ENCODE measurements at places on chromosomes 4 and X.

DNA sequence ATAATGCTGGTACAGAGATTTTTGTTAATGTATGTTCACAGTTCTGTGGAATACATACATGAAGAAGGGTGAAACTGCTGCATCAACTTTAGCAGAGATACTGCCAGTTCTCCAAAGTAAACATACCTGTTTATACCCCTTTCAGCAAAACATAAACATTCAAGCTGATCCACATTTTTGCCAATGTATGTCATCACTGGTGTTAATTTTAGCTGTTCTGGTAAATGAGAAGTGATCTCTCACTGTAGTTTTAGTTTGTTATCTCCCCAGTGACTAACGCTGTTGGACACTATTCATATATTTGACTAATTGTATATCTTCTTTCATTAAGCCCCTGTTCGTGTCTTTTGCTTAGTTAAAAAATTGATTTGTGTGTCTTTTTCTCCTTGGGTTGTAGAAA is 82.0 kb downstream of the HAUS3 start:
- no peak for DNase-seq

DNA sequence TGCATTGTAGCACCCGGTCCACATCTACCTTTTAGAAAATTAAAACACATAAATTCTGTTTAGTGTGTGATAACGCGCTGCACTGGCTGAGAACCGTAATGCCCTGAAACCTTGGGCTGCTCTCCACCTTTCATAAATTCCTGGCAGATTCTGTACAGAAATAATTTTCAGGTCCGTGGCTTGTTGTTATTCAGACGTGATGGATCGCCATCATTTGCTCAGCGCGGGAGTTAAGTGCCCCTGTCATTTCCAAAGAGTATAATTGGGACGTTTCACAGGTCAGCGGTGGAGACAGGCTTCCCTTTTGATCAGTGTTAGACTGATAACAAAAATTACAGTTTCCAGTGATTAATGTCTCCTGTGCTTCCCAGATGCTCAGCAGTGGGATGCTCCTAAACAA is 16.5 kb downstream of the UVSSA start:
- DNase-seq = no peak

- no peak for DNase-seq
Observed at GRCh38 chr4:36177946-36178345, 66.4 kb downstream of the ARAP2 start.

DNA sequence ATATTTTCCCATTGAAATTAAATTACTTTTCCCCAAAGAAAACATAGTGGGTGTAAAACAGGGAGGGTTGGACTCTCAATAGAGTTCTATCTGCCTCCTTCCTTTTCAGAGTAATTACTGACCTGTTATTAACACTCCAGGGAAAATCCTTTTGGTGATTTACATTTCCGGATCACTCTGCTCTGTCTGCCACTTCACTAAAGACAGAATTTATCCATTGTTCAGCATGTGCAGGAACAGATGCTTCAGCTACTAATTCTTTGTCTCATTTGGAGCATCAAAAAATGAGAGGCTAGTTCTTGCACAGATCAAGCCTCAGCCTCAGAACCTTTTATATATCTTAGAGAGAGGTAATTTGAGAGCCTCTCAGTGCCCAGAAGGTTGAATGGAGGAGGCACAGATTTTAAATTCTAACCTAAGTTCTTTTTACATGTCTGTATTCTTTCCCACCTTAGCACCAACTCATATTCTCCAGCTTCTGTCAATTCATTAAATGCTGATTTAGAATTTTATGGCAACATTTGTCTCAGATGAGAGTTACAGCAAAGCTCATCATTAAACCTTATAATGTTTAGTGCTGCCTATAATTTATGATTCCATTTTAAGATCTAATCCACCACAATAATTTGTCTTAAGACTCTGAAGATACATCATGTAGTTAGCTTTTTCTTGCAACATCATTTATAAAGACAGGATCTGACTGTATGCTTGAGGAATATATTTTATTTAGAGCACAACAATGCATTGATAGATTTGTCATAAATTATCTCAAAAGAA is 1494.4 kb downstream of the STIM2 start:
- no peak for DNase-seq

DNA sequence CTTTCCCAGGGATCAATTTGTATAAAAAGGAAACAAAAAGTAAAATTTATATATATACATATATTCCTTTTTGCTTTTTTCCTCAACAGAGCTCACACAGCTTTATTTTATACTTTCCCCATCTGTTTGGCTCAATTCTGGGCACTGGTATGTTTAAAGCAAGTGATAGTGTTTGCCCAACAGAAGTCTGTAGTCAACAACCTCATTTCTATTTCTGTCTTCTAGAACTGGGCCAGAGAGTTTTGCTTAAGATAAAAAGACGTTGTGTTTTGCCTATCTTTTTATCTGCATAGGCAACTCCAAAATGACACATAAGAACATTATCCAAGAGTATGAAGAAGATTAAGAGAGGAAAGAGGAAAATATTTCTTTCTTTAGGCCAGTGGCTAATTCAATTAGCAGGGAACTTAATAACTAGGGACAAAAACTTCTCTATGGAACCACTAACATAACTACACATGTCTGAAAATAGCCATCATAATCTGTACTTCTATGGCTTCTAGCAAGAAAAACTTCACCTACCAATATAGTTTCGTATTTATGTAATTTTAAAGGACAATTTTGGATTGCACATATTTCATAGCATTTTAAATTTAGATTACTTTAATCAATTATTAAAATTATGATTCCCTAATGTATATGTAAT is 1300.5 kb downstream of the ARAP2 start:
- DNase-seq = no peak

- no peak for DNase-seq
Observed at GRCh38 chrX:56343664-56344063, 111.5 kb downstream of the KLF8 start.

GRCh38 chrX:134868771-134869495 is 121.9 kb upstream of the SMIM10 start:
- peak; percentile 66 for DNase-seq
